Cortex of kidney (tissue), 1 donor: ENCODE measurements at places on chromosomes 4 and X.

- DNase-seq: no peak
These were observed at the start of gene ARMCX1 for GRCh38 chrX:101550362-101550750. Gene ARMCX1, plus strand, starts transcription at chrX:101550547. Its CDS starts 2,384 bp downstream, at chrX:101552931.

- DNase-seq: no peak
These were observed 46.2 kb downstream of the FHIP1A start for GRCh38 chr4:151455212-151455611.

GRCh38 chrX:131441033-131441432 is 102.8 kb upstream of the OR13H1 start:
- DNase-seq: no peak

DNA sequence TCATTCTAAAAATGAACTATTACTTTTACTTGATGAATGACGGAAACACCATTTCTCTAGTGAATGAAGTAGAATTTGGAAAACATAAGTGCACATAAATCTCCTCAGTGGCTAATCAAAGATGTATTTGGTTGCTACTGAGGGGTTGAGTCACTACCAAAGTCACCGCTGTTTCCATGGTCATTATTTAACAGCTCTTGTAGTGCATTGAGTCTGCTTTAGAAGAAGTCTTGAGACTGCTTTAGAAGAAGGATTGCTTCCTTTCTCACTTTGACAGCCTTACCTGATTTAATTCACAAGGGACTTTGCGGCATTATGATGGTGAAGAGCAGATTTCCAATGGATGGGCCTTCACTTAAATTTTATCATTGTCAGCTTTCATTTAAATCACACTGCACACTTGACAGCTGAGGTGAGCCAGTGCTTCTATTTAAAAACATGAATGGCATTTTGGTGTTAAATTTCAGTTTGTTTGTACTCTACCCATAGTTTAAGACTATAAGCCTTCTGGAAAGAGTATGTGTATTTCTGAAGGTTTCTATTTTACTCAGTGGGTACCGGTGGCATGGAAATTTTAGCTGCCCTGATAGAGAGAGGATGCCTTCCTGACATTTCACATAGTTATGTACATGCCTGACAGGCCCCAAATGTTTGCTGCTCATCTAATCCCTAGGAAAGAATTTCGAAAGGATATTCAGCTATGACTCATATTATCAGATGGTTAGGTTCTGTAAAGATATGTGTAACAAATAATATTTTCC is 9.5 kb downstream of the ASB5 start:
- DNase-seq: no peak

GRCh38 chrX:69102612-69103194 is 62.5 kb downstream of the PJA1 start:
- DNase-seq: no peak

DNA sequence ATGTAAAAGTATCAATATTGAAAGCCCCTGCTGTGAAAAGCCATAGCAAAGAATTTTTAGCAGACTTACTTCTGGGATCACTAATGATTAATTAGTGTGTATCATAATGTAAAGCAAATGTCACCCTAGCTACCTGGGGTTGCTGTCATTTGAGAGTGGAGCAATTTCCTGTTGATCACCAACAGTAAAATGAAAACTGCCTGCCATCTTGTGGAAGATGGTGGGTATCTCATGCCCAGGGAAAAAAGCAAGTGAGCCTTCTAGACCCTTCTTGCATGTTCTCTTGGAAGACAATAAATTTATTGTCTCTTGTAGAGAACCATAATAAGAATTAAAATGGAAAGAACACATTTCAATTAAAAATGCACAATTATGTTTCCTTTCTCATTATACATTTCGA is 360.2 kb downstream of the ZIC3 start:
- DNase-seq: no peak

GRCh38 chrX:5528057-5528456 is 700.6 kb downstream of the NLGN4X start:
- DNase-seq: no peak

DNA sequence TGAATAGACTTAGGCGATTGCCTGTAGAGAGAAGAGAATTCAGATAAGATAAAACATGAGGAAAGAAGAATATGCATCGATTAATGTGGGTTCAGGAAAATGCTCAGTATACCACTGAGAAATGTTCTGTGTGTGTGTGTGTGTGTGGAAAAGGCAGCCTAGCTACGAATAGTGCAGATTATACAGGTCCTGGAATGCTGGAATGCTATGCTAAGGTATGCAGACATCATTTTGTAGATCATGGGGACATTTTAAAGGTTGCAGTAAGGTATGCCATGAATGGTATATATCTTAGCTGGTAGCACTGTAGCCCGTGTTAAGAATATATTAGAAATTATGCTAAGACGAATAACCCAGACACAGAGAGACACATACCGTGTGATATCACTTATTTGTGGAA is 267.9 kb downstream of the TLL1 start:
- DNase-seq: no peak

GRCh38 chr4:163492951-163493504 is 1.5 kb upstream of the TMA16 start:
- DNase-seq: no peak

- DNase-seq: no peak
These were observed 559.7 kb upstream of the FAT1 start for GRCh38 chr4:187283201-187283955.
